Activated CD4-positive, alpha-beta T cell treated with anti-CD3 and anti-CD28 coated beads, Interleukin-2, amount 50 U/mL, for 4 hours (primary cell): ENCODE measurements at places on chromosomes 4 and X.

GRCh38 chrX:109487640-109488039 lies 5.8 kb upstream of the GUCY2F start:
- no peak for DNase-seq

DNA sequence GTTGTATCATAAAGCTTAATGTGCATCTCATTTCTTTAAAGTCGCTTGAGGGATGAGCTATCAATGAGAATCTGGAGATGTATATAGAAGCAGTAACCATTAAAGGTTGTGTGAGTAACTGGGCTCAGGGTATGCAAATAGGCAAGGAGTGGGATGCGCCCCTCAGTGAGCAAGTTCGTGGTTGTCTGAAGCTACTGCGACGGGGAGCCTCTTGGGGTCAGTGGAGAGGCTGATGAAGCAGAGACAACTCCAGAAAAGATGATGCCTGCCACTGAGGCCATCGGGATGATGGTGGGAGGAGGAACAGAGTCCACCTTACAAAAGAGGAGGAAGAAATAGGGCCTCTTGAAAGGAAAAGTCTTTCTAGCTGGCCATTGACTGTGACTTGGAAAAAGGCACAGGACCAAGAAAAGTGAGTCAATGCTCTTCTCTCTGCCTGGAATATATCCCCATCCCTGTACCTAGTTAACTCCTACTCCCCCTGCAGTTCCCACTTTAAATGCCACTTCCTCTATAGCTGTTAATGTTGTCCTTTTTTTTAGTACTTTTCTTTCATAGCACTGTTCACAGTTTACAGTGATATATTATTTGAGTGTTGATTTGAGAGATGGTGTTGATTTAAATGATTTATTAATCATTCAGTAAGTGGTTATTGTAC lies 51.4 kb upstream of the LSM6 start:
- DNase-seq, result no peak

GRCh38 chr4:185437809-185438208 lies 12.0 kb upstream of the UFSP2 start:
- no peak for DNase-seq

GRCh38 chrX:54281676-54282075 lies 76.2 kb downstream of the WNK3 start:
- DNase-seq, result no peak

DNA sequence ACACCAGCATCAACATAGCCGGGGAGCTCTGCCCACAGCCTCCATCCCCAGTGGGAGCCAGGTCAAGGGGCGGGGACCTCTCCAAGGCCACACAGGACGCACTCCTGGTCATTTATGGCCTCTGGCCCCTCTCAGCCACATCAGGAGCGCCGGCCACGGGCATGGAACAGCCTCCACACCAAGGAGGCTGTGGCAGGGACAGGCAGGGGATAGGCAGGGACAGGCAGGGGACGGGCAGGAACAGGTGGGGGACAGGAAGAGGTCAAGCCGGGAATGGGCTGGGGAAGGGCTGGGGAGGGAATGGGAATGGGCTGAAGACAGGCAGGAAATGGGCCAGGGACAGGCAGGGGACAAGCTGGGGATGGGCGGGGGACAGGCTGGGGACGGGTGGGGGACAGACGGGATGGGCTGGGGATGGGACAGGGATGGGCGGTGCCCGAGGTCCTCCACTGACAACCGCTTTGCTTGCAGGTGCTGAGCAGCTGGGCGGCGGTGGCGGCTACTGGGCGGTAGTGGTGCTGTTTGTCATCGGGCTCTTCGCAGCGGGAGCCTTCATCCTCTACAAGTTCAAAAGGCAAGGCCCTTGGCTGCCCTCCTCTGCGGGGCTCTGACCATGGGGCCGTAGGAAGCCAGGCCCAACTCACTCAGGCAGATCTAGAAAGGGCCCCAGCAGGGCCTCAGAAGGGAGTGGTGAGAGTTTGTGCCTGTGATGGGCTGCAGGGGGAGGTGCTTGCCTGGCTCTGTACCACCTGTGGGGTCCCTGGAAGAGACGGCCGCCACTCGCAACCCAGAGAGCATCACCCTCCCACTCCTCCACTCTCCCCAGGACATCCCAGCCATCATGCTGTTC lies 205.6 kb downstream of the AFAP1 start:
- no peak for DNase-seq

DNA sequence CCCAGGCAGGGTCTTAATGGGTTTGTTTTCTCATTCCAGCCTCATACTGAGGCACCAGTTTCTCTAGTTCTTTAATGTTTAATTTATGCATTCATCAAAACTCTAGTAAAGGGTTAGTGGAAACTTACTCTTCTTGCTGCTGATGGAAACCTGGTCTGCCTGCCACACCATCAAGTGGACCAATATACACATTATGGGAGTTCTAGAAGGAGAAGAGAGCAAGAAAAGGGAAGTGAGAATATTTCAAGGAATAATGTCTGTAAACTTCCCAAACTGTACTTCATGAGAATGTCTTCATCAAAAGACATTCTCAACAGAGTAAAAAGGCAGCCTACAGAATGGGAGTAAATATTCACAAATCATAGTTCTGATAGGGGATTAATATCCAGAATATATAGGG lies 20.9 kb upstream of the DHX15 start:
- DNase-seq, result no peak

GRCh38 chr4:35835893-35836292 lies 408.4 kb downstream of the ARAP2 start:
- no peak for DNase-seq

DNA sequence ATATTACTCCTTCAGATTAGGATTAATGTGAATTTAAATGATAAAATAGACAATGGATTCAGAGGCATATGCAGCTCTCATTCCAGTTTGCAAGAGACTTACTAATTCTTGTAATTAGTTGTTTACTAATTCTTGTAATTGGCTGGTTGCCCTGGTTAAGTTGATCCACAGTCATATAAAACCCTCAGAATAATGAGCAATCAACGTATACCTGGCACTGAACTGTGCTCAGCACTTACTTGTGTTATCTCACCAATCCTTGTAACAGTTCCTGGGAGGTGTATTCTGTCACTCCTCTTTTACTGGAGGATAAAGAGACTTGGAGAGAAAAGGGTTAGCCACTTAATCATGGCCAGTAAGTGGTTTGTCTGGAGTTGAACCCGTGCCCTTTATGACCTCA lies 10.5 kb downstream of the HERC5 start:
- no peak for DNase-seq

DNA sequence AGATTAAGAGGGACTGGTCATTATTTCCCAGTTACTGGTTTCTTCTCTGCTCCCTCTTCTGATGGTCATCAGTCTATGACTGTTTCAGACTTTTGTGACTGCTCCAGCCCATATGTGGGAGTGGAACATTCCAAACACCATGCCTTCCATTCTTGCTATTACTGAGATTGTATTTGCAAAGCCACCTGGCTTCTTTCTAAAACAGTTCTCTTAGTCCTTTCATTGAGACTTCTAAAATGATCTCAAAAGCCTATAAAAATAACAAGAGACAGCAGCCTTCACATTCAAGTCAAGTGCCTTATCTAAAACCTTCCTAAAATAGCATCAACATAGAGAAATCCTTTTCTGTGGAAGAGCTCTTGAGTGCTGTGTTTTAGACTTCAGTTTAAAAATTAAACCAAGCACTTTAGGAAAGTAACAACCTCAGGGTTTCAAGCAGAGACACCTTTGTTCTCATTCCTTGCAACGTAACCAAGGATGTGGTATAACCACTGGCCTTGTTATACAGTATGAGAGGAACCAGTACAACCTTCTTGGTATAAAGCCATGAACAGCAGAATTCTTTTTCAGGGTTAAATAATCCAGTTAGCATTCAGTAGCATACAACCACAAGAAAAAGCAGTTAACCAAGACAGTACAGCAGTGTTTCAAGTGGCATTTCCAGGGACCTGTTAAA lies 97.1 kb downstream of the NFKB1 start:
- DNase-seq, result no peak

GRCh38 chr4:163922302-163922701 lies 427.8 kb downstream of the TMA16 start:
- no peak for DNase-seq

GRCh38 chr4:85792376-85793232 lies 317.7 kb downstream of the ARHGAP24 start:
- no peak for DNase-seq

DNA sequence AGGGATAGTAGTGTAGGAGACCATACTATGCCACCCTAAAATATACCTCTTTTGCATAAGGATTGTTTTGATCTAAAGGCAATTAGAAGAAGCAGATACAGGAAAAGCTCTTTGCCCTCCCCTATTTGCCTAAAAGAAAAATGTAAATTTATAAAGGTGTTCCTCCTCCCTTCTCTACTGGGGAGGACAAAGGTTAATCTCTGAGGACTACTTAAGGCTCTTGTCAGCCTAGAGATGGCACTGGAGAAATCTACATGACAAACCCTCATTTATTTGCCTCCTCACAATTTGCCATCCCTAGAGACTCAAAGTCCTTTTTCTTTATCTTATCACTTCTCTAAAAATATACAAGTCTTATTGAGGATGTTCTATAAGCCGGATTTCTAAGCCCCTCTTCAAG lies 1021.8 kb downstream of the STPG2 start:
- DNase-seq, result no peak

GRCh38 chrX:24668111-24668510 lies 21.0 kb upstream of the PCYT1B start:
- DNase-seq, result no peak

DNA sequence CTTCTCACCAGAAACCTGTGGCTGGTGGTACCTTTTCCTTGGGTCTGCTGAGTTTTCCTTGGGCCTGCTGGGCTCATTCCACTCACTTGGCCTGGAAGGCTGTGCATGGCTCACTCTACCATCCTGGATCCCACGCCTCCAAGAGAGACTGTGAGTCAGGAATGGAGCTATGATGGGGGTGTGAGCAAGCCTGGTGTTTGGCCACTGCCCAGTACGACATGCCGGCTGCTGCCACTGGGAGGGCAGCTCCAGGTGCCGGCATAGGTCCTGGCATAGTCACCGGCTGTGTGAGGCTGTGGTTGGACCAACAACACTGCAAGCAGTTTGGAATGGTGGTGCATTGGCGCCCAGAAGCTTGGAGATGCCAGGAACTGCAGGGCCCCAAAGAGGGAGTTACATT lies 721.7 kb downstream of the PCDH18 start:
- no peak for DNase-seq

- DNase-seq, result no peak
Observed at GRCh38 chr4:186192066-186192612, 772 bp downstream of the CYP4V2 start.

DNA sequence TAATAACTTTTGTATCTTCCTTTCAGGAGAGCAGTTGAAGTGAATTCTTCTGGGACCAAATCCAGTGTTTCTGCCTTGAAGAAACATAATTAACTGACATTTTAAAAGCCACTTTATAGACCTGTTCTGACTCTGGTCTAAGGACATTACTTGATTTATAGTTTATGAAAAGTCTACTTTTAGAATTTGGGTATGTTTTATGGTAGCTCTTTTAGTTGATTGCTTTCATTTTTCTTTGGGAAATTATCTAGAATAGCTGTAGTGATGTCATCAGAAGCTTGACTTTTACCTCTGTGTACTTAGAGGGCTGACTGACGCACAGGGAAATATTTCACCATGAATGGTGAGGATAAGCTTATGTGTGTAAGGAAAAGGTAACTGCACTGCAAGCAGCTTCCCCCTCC lies 131.8 kb upstream of the LIMCH1 start:
- no peak for DNase-seq

DNA sequence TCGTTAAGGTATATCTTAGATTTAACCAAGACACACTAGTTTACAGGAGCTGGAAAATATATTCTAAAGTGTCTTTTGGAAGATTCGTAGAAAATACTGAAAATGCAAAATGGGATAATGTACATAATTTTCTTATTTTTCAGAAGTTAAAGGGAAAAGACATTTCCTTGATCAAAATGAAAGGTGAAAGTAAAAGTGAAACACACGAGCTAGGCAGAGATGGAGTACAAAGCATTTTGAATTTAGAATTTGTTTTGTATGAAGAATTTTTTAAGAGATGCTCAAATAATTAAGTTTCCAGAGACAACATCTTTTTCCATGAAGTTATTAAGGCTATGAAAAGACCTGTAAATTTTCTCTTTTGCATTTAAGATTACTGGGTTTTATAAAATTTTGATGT lies 2192.6 kb upstream of the AGA start:
- DNase-seq, result no peak

DNA sequence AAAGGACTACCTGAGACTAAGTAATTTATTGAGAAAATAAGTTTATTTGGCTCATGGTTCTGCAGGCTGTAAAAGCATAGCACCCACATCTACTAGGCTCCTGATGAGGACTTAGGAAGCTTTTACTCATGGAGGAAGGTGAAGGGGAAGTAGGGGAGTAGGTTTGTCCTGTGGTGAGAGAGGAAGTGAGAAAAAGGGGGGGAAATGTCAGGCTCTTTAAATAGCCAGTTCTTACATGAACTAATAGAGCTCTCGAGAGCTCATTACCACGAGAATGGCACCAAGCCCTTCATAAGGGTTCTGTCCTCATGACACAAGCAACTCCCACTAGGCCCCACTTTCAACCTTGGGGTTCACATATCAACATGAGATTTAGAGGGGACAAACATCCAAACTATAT lies 125.5 kb upstream of the NRK start:
- no peak for DNase-seq

- DNase-seq, result no peak
Observed at GRCh38 chr4:96974295-96974694, 1134.4 kb downstream of the PDHA2 start.

DNA sequence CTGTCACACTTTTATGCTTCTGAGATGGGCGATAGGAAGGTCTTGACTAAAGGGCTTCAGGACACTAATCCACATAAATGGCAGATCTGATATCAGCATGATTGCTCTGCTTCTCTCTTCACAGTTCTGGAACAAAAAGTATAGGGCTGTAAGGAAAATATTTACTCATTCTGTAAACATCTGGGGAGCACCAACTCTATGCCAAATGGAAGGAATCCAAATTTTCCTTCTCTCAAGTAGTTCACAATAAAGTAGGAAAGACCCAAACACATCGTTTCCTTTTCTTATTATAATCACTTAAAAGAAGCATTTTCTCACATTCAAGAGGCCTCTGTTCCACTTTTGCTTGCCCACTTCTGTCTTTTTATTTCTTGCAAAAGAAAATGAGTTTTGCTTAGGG lies 45.9 kb upstream of the F9 start:
- DNase-seq, result no peak

DNA sequence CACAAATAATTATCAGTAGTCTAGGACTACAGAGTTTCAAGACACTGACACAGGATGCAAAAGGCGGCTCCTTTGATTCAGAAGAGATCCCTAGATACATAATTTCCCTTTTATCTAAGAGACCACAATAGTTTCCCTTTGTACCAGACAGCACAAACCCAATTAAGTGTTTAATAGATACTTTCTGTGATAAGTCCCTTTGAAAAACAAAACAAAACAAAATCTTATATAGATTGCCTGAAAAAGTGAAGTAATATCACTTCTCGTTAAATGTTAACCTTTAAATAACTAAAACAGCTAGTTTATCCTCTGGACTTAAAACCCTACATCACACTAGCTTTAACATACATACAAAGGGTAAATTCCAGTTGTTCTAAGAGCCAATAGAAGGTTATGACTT lies 49.9 kb downstream of the APBB2 start:
- DNase-seq, result no peak

- DNase-seq, result no peak
Observed at GRCh38 chrX:123157586-123157985, 26.5 kb upstream of the GRIA3 start.
